ENCODE measurements at places on chromosomes 12 and 14.

- DNase-seq, result no peak
Measured at GRCh38 chr12:131275824-131276223, 322.1 kb downstream of the ADGRD1 start.

GRCh38 chr14:93525696-93526451 lies 95.1 kb downstream of the UNC79 start:
- DNase-seq, result no peak

DNA sequence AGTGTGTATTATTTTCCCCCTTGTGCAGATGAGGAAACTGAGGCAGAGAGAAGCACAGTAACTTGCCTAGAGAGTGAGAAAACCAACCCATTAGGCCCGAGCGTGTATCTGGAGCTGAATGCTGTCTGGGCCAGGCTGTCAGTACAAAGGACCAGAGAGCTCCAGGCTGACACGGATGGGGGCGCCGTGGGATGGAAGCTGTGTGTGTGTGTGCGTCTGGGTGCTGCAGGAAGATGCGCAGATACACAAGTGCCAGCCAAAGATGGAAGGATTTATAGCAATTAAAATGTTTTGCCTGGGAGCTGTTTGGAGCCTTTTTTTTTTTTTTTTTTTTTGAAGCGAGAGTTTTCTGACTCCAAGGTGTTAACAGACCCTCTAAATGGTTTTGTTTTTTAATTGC lies 53.7 kb upstream of the GPATCH2L start:
- no peak for DNase-seq

DNA sequence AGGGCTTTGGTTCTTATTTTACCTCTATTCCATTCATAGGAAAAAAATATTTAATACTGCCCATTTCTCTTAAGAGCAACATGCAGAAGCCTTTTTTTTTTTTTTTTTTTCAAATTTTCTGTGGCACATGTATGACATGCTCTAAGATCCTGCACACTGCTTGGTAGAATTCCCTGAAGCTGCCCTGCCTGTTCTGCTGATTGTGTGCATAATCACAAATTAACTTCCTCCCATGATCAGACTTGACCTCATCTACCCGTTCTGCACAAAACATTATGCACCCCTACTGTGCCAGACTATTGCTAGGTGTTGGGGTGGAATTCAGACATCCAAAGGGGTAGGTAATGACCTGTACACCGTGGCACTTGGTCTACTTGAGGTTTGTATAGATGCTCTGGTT lies 22.2 kb downstream of the SUDS3 start:
- DNase-seq, result no peak

- no peak for DNase-seq
Measured at GRCh38 chr14:52352061-52352491, 38.0 kb downstream of the PTGER2 start.

DNA sequence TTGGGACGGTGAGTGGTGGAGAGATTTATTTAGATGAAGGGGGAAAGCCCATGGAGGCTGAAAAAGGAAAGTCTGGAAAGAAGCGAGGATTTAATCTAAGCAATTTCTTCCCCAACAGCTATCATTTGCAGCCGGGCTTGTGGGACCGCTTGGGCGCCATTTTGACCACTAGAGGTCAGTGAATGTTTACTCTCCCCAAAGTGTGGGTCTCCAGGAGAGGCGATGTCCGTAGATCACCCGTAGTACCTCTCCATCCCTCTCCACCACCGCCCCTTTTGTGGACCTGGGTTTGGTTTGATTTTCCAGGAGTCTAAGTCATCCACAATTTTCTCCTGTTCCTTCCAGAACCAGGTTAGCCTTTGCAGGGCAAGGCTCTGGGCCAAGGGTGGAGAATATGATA lies 91.2 kb upstream of the PARP11 start:
- no peak for DNase-seq

DNA sequence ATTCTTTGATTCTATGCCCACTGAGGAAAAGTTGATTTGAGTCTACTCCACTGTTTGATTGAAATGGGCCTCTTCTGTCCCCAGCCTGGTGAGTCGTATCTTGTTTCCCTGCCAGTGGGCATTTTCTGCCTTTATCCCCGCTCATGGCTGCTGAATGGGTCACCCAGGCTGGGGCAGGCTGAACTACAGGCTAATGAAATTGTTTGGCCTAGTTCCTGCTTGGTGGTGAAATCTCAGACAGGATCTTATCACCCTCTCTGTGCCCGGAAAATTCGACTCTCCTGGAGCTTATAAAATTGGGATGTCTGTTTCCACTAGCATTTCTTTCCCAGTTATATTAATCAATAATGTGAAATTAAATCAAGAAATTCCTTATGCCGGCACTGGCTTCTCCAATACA lies 65.0 kb downstream of the CHST11 start:
- DNase-seq, result no peak

DNA sequence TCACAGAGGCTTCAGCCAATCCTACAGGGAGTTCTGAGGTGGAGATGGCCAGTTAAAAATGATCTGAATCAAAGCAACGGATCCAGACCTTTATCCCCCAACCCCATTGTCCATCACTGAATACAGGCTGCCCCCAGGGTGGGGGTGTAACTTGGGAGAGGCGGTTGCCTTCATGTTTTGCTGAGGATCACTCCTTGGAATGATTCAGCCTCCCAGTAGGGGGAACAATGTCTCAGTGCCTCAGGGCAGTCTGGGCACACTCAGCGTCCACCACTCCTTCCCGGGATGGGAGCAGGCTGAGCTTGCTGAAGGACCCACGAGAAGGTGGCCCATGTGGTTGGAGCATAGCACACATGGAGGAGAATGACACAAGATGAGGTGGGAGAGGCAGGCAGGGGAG lies 60.2 kb downstream of the RFX4 start:
- DNase-seq, result no peak

DNA sequence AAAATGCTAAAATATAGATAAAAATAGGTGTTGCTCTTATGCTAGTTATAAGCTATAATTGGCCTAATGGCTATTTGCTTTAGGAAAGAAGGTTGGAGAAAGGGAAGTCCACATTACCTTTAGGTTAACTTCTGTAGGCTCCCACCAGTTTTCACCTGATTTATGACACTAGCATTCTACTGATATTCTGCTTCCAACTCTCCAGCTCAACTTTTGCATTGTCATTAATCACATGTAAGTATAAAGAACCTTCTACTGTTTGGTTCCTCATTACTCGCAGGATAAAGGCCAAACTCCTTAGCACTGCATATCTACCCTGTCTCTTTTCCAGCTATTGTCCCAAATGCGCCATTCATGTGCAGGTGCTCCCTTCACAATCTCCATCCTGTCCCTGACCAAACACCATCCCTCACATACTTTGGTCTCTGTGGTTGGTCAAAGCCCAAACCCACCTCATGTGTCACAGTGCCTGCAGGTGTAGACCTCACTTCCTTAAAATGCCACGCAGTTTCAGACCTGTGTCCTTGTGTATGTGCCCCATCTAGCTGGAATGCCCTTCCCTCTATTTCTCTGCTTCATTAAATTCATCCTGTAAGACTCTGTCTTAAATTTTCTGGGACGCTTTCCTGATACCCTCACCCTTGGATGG lies 3.3 kb downstream of the DDHD1 start:
- no peak for DNase-seq

DNA sequence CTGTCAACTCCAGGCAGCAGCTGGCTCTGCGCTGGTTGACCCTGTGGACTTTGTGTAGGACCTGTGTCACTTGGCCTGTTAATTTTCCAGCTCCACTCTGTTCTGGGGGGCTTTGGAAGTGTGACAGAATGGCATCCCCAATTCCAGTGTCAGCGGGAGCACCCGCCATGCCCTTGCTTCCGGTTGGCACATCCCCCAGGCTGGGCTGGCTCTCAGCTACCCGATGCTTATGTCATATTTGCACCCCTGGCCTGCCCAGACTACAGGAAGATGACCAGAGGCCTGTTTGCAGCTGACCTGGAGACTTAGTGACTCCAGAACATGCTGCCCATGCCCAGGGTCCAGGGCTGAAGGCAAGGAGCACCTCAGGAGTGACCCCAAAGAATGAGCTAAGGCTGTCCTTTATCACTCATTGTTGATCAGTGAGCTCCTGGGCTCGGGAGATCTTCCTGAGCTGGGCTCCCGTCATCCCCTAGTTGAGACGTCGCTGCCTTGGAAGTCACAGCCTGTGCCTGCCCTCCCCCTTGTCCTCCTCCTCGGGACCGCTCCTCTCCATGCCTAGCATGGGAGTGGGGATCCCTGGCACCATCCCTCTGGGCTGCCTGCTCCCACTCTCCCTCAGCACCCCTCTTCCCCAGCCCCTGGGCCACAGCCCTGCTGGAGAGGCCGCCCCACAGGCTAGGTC lies 163.4 kb upstream of the RTL1 start:
- no peak for DNase-seq

- no peak for DNase-seq
Measured at GRCh38 chr14:21093769-21094681, 4.4 kb downstream of the ZNF219 start.

Data from stimulated activated CD4-positive, alpha-beta T cell treated with anti-CD3 and anti-CD28 coated beads, TNF-alpha, amount 100 ng/mL, for 1 hour (primary cell).